ENCODE measurements at places on chromosomes 7 and 10.

GRCh38 chr10:29083096-29083495 is 205.8 kb upstream of the LYZL1 start:
- no peak for DNase-seq

GRCh38 chr7:81846398-81846797 is 76.6 kb upstream of the HGF start:
- no peak for DNase-seq

DNA sequence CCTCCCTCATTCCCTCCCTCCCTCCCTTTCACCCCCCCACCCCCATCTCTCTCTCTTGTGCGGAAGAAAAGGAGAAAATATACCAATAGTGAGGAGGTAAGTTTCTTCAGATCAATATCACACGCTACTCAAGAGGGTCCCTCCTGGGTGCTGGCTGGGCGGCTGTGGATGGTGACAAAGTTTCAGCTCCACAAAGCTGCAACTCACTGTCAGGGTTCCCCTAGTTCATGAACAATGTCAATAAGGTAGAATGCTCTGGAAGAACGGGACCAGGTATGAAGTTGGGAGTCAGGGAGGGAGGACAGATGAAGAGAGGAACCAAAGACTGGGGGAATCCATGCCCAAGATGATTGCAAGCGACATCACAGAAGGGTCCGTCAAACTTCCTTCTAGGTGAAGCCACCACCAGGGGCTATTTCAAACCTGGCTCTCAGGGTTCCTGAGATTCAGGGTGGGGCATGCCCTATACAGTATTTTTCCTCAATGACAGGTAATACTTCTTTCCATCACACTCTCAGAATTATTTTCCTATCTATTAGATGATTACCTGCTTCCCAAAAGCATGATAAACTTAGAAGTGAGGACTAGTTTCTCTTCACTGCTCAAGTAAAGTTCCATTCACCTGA is 1.4 kb upstream of the PDE1C start:
- DNase-seq, result no peak

DNA sequence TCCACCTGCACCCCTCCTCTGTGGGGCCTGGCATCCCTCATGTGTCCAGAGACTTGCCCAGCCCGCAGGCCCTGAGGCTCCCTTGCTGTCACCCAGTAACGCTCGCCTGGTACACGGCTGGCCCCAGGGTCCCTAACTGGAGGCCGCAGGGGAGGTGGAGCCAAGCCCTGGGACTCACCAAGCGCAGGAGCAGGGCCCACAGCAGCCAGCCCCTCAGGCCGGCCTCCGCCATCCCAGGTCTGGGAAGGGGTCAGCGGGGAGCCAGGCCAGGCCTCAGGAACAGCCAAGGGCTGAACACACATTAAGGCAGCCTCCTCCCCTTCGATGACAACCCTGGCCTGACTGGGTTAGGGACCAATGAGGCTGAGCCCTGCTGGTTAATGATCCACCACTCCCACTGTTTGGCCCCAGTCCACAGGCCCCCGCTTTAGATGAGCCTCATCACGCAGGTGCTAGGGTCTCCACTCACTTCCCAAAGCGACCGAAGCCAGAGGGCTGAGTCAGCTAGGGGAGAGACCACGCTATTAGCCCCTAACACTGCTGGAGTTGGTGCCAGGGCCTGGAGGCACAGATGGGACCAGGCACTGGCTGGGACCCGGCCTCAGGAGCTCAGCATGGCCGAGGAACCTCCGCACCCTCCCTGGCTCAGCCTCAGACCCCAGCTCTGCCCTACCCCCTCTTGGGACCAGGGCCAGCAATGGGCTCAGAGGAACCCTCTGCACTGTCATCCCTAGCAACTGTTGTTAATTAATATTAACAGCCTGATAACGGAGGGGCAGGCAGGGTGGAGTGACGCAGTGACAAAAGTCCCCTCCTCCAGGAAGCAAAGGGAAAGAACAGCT is at the start of gene NPC1L1:
TSS of gene NPC1L1 (minus strand) at position 303 of the 842 bp plus-strand sequence. CDS start at position 232, 71 bp downstream.
- DNase-seq, result no peak

- no peak for DNase-seq
Observed at GRCh38 chr7:158386866-158387545, 200.6 kb downstream of the PTPRN2 start.
